ENCODE measurements at places on chromosomes 4 and X. TPM values are rescaled to one million over a fixed set of nuclear protein-coding genes. Genes with fewer than 3 reads are reported as not detected.

Gene STK26
- 4.8 TPM for total RNA-seq

Gene STS
- total RNA-seq, result 4.5 TPM

DNA sequence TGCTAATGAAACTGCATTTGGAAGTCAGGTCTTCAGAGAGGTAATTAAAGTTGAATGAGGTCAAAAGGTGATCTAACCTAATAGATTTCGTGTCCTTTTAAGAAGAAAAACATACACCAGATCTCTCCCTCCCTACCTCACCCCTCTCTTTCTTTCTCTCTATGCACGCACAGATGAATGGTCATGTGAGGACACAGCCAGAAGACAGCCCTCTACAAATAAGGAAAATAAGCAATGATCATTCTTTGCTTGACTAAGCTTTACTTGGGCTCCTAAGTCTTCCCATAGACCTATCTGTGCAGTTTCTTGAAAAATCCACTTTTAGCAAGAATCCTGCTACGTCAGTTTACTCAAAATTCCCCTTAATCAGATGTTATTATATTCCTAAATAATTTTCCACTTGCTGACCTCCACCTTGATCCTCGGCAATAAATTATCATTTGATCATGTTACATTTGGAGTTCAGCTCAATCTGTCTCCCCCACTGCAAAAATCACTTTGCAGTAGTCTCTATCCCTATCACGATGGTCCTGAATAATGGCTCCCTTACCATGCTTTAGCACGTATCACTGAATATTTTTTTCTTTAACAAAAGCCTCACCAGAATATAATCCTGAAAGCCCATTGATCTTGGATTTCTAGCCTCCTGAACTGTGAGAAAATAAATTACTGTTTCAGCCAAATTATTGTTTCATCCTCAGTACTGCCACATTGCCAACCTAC is 527.3 kb downstream of the GABRG1 start:
- DNase-seq, result no peak

DNA sequence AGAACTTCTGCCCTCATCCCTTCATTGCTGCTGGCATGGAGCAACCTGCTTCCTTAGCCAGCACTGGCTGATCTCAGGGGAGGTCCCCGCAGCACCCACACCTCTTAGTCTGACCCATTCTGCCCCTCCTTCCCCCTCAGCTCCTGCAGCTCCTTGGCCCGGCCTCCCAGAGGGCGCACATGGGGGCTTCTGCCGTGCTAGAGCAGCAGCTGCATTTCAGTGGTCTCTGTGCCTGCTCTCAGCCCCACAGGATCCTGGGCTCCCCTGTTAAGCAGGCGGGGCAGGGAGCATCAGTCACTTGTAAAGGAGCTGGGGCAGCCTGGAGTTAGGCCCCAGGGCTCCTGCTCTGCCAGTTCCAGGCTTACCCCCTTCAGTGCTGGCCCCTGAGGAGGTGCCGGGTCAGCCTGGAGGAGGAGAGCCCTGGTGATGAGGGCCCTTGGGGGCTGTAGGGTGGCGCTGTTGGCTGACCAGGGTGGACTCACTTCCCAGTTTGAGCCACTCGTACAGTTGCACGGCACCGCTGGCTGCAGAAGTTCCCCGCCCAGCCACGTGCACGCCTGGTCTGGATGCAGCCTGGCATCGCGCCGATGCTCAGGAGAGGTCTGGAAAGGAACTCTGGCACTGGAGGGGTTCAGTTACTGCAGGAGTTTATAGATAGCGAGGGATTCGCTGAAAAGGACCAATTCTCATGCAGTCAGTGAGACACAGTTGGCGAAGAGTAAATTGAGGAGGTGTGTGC is 85.1 kb upstream of the PSAPL1 start:
- no peak for DNase-seq
